ENCODE measurements at places on chromosomes 2 and 18. TPM values are rescaled to one million over a fixed set of nuclear protein-coding genes. Genes with fewer than 3 reads are reported as not detected.
A peak's percentile ranks its signal among the peaks of the same experiment; 100 is the strongest.

GRCh38 chr2:11963966-11964365 is 217.5 kb downstream of the LPIN1 start:
- DNase-seq, result no peak

- DNase-seq, result no peak
Measured at GRCh38 chr2:33242845-33243244, 233.6 kb upstream of the RASGRP3 start.

GRCh38 chr2:222656526-222657446 is 894 bp upstream of the FARSB start:
- no peak for DNase-seq

- DNase-seq, result no peak
Measured at GRCh38 chr2:74149570-74150319, 2.0 kb upstream of the BOLA3 start.

- no peak for DNase-seq
Measured at GRCh38 chr2:161042990-161043625, 117.1 kb upstream of the TANK start.

GRCh38 chr2:110876167-110876999 is 144.0 kb downstream of the ACOXL start:
- no peak for DNase-seq

Gene TRABD2A
- total RNA-seq, result 0.68 TPM

DNA sequence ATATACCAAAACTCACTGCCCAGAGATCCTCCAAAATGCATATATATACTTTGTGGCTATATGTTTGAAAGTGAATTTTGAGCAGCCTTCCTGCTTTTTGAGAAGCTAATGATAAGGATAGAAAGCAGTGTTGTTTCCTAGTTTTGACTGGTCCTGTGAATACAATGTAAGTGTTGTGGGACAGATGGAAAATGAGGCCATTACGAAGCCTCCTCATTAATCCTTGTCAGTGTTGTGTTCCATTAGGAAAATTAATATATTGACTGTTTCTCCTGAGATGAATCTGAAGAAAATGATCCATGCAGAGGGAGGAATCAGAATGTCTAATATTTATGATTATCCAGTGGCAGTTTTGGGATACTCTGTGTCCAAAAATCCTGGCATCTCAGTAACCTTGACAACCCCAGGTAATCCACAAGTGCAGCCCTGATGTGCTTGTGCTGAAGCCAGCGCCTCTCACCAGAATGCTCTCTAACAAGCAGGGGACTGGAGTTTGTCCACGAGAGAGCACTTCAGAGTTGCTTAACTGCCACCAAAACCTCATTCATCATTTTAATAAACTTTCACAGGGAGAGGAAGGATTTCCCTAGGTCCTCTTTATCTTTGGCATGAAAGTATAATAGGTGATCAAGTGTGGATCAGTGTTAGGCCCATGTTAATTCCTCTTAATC is 418.6 kb downstream of the CMPK2 start:
- DNase-seq, result no peak

Gene KRTCAP3
- total RNA-seq, result 74.0 TPM

GRCh38 chr2:178152033-178152432 is 39.8 kb downstream of the RBM45 start:
- DNase-seq, result no peak

Gene HAT1
- total RNA-seq, result 58.2 TPM

Gene EFR3B
- 0.10 TPM for total RNA-seq

Gene ECEL1
- not detected for total RNA-seq

Gene MAPRE2
- 32.9 TPM for total RNA-seq

Gene FIGN
- 8.4 TPM for total RNA-seq

DNA sequence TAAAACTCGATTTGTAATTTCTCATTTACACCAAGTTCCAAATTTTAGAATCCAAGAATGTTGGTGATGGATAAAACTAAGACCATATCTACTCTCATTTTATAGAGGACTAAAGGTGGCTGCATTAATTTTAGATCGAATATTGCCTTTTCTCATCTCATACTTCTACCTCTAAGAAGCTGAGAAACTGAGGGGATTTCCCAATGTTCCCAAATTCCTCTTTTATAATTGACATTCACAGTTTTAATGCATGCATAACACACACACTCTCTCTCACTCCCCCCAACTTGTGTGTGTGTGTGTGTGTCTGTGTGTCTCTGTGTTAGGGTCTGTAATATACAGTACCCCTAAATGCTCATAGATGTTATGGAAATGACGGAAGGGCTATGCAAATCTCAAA is 328.8 kb upstream of the SLC14A2 start:
- no peak for DNase-seq

- no peak for DNase-seq
Measured at GRCh38 chr2:238165288-238165921, 6.6 kb downstream of the ERFE start.

Gene SAG
- not detected for total RNA-seq

DNA sequence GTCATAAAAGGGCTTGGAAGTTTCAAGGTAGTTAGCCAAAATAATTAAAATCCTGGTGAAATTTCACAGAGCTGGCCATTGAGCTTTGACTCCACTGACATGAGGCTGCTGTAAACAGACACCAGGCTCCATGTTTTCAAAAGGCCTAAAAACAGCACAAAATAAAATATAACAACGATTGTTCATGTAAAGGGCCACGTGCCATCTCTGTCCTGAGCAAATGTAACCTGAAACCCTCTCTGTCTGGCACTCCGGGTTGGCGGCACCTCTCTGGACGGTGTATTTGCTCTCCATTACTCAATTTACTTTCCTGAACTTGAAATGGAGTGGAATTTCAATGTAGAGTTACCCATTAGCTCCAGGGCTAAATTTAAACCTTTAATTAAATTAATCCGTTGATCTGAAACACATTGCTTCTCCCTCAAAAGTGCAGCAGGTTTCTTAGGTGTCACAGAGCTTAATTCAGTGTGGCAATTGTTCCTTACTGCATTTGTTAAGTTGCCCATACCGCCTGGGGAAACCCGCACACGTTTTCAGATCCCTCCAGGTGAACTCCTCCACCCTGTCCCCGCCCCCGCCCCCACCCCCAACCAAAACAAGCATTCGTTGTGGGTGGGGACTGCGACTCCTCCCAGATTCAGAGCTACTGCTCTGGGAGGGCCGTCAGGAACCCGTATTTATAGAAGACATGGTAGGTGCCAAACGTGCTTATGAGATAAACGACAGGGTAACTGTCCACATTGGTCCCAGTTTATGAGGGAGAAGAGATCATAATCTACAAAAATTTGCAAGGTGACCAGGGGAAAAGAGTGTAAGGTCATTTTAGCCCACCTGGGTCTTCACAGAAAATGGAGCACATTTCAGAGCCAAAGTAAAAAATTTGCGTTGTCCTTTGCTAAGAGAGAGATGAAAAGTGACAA is 1.2 kb upstream of the CABLES1 start:
- peak; percentile 83 for DNase-seq

DNA sequence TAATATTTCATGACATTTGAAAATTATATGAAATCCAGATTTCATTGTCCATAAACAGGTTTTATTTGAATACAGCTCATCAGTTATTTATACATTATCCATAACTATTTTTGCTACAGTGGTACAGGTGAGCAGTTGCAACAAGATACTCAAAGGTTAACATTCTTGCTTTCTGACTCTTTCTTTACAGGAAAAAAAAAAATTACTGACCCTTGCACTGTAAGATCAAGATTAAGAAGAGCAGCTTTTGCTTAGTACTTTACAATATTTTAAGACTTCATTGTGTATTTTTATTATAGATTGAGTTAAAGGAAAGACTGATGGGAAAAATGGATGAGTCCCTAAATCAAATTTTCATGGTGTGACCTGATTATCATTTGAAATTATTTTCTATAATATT is 11.2 kb downstream of the ETAA1 start:
- no peak for DNase-seq

- no peak for DNase-seq
Measured at GRCh38 chr2:231016566-231017230, 20.6 kb upstream of the C2orf72 start.

DNA sequence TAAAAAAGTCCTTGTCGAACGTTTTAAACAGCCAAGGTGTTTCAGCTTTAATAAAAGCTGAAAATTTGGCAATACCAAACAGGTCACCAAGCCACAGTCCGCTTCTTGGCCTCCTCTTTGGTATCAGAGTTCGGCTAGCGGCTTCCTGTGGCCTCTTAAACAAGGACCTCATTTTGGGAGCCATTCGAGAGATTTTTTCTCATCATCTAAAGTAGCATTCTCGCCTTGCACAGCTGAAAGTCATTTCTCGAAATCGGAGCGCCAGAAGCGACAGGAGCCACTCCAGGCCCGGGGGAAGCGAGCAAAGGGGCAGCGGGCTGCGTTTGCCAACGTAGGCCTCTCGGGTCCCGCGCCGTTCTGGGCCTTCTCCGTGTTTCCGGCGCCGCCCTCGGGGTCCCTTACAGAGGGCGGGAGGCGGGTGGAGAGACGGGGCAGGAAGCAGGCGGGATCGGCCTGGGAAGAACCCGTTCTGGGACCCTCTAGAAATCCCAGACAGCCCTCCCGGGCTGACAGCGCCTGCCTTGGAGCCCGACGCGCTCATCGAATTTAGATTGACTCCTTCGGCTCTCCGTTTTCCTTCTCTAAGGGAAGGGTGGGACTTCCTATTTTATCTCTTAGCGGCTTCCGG is 522 bp upstream of the ZNF407 start:
- peak; percentile 66 for DNase-seq

- peak; percentile 85 for DNase-seq
Measured at GRCh38 chr2:68828887-68829708, 42.1 kb downstream of the BMP10 start.

DNA sequence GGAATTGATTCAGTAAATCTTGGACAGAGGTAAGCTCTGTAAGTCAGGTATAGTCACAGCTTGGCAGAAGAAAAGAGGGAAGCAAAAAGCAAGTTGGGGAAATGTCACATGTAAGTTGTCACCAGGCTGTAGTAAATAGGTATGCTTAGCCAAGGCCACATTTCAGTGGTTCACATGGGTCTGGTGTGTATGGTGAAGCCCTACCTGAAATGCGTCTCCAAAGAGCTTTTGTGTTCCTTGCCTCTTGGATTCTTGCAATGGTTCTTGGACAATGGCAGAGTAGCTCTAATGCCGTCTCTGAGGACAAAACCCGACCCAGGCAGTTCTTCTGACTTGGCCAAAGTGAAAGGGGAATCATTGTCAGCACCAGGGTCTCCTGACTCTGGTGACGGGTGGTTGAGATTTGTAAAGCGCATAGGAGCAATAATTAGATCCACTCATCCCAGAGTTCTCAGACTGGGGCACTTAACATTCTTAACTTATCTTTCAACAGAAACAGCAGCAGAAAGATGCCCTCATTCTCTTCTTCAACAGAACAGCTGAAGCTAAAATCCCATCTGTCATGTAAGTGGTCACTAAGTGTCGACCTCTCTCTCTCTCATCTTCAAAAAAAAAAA is 34.4 kb upstream of the RPL37A start:
- DNase-seq, result no peak

DNA sequence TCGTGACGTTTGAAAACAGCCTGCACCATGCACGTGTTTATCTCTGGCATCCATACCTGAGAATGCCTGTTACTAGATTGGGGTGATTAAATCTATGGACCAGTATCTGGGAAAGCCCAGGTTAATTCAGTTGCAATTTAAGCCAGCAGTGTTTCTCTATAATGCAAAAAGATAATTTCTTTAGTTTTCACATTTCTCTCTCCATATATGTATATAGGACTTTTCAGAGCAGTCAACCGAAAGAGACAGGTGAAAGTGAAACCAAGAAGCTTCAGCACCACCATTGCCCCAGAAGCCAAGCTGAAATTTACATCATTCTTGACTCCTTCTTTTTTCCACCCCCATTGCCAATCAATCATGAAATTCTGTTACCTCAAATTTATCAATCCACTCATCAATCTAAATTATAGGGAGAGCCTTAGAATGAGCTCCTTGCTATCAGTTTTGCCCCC is 2.7 kb upstream of the LRP2 start:
- no peak for DNase-seq

- DNase-seq, result no peak
Measured at GRCh38 chr2:237874585-237875161, 15.2 kb downstream of the RAMP1 start.

GRCh38 chr18:9226463-9226862 is 89.9 kb downstream of the ANKRD12 start:
- DNase-seq, result no peak

- DNase-seq, result no peak
Measured at GRCh38 chr2:185279999-185280398, 458.6 kb upstream of the FSIP2 start.

DNA sequence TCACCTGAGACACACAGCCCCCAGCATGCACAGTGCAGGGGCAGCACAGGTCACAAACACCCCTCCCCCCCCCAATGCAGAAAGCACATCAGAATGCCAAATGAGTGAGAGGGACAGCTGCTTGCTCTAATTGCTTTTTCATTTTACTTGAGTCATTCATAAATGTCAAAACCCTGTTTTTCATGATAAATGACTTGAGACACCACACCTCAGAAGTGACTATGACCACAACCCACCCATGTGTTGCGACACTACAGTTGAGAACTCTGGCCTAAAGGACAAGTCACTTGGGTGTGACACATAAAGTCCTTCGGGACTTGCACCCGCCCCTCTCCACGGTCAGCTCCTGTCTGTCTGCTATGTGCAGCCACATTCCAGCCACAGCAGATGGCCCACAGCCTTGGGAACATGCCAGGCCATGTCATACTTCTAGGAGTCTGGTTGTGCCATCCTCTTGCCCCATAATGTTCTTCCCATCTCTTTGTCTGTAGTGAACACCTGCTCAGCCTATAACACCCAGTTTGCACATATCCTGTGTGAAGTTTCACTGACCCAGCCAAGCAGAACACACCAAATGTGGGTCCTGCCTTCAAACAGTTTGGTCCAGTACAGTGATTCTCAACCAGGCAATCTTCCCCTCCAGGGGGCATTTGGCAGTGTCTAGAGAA is 30.2 kb upstream of the RIOK3 start:
- peak; percentile 78 for DNase-seq

DNA sequence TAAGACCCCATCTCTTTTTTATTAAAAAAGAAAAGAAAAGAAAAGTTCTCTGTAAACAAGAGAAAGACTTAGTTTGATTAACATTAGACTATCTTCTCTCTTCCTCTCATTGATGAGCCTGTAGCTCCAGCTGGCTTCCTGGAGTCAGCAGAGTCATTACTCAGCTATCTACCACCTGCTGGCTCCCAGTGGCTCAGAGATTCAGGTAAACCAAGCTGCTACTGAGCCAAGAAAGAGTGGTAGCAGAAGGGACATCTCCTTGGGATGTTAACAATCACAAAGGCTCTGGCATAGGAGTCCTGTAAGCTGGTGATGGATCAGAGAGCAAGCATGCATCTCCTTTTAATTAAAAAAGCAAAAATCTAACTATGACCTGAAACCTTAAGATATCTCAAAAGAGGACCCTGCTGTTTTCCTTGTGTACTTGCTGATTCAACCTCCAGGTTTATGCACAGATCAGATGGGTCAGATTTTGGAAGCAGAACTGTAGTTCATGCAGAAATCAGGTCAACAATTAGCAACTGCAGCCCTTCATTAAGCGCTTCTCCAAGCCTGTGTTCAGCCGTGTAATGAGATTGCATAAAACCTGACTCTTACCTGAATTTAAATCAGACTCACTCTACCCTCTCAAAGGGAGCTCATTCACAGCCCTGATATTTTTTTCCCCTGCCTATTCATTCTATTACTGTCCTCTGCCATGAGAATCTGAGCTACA is 225.8 kb downstream of the RNF152 start:
- DNase-seq, result no peak

Gene PXDN
- total RNA-seq, result not detected
